Neuronal stem cell (in vitro differentiated cells): ENCODE measurements at places on chromosomes 7 and 10.

GRCh38 chr7:136348542-136349192, 371.5 kb upstream of the MTPN start:
- DNase-seq, result no peak

- no peak for DNase-seq
Observed at GRCh38 chr10:114708717-114709335, 50.8 kb upstream of the ABLIM1 start.

- DNase-seq, result no peak
Observed at GRCh38 chr10:122077311-122077875, 88.4 kb downstream of the TACC2 start.

- no peak for DNase-seq
Observed at GRCh38 chr10:66187053-66187733, 738.6 kb upstream of the LRRTM3 start.

- no peak for DNase-seq
Observed at GRCh38 chr10:71933651-71934050, 30.5 kb upstream of the CHST3 start.
